AG08395 (cell line): ENCODE measurements at places on chromosomes 5 and 9.

DNA sequence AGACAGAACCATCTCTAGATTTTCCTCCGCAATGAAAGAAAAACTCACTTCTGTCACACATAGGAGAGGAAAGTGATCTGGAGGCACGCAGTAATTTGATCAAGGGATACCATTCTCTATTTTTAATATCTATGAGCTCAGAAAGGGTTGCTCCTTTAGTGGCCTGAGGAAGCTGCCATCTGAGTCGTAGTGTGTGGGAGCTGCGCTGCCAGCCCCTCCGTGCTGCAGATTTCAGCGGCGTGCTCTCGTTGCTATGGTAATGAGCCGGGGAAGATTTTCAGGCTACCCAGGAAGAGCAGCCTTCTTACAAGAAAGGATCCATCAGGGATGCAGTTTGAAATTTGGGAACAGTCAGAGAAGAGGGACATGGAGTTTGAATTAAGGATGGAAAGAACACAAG, 17.1 kb upstream of the GOLM1 start:
- DNase-seq = no peak

DNA sequence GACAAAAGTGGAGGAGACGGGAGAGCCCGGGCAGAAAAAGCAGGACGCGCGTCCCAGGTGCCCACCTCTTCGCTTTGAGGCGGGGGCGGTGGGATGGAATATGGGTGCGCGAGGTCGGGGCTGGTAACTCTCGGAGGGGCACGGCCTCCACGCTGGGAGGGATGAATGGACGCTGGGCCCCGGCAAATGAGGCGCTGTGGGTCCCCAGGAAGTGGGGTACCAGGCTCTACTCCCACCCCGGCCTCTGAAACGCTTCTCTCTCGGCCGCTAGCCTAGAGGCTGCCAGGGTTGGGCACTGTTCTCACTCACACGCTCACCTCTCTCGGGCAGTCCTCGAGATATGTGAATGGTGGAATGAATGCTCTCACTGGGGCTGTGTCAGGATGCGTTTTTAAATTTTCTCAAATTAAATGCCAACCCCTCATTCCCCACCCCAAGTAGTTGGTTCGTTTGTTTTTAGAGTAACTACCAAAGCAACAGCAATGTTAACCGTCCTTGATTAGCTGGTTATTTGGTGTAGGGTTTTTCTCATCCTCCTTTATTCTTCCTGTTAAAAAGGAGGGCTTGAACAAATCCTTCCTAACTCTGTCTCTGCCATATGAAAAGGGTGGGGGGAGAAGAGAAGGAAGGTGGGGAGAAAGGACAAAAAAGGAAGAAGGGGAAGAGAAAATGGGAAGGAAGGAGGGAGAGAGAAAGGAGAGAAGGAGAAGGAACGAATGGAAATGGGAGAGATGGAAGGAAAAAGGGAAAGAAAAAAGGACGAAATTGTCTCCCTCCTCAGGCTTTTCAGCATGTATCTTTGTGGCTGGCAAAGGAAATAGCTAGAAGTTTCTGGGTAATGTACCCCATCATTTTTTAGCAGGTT, 1.3 kb upstream of the EBF1 start:
- no peak for DNase-seq

GRCh38 chr5:10511741-10512640, 51.9 kb upstream of the ANKRD33B start:
- DNase-seq = no peak

GRCh38 chr5:68087866-68088265, 127.7 kb upstream of the PIK3R1 start:
- DNase-seq = peak; percentile 8

DNA sequence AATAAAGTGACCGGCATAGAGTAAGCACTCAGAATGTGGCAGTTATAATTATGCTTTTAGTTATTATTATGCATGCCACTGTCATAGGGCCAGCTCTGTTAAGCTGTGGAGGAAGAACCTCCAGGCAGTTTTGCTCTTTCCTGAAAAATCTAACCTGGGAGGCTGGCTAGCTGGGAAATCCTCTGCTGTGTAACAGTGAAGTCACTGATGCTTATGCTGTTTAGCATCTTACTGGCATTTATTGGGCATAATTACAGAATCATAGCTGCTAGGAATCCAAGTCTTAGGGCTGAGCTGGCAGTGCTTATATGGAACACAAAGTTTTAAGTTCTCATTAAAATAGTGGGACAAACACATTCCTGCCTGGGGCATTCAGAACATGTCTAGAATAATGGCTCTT, 5.5 kb upstream of the GSN start:
- DNase-seq = no peak
